ENCODE measurements at places on chromosomes 1 and 21. TPM values are rescaled to one million over a fixed set of nuclear protein-coding genes. Genes with fewer than 3 reads are reported as not detected.

GRCh38 chr1:27517301-27517700, 27.3 kb upstream of the WASF2 start:
- H3K27me3 ChIP-seq: no peaks in the 10 kb centered on the region
- H3K27ac ChIP-seq: peak overlapping the region; percentile 1
- no peaks in the 10 kb centered on the region for H3K36me3 ChIP-seq
- no peak overlapping the region for H3K4me3 ChIP-seq
- no peak for DNase-seq

DIO1 gene
- total RNA-seq: not detected

GRCh38 chr1:28246427-28246832, 10.5 kb downstream of the ATP5IF1 start:
- peak overlapping the region; percentile 84 for H3K27ac ChIP-seq
- H3K4me1 ChIP-seq: peaks cover 36% of the 10 kb centered on the region
- DNase-seq: no peak
- no peaks in the 10 kb centered on the region for H3K36me3 ChIP-seq

GJA4 gene
- total RNA-seq: 26.5 TPM

DNA sequence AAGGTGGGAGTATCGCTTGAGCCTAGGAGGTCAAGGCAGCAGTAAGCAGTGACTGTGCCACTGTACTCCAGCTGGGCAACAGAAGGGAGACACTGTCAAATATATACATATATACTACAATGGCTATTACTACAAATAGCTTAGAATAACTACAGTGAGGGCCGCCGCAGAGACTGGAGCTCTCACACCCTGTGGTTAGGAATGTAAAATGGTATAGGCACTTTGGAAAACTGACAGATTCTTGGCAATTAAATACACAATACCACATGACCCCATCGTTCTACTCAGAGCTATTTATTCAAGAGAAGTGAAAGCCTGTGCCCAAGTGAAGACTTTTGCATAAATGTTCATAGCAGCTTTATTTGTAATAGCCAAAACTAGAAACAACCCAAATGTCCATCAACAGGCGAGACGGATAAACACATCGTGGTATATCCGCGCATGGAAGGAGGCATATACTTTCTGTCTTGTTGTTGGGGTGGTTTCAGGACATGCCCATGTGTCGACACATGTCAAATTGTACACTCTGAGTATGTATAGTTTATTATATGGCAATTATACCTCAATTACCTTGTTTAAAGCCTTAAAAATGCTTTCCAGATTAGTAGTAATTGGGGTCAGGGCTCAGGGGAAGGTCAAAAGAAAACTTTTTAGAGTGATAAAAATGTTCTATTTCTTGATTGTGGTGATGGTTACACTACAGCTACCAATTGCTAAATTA, 123.4 kb downstream of the RIPK4 start:
- DNase-seq: no peak
- no peak overlapping the region for H3K4me3 ChIP-seq
- H3K27ac ChIP-seq: peak overlapping the region; percentile 70
- no peaks in the 10 kb centered on the region for H3K36me3 ChIP-seq

CD160 gene
- total RNA-seq: not detected
